Neural crest cell (in vitro differentiated cells): ENCODE measurements at places on chromosomes 4 and X. TPM values are rescaled to one million over a fixed set of nuclear protein-coding genes. Genes with fewer than 3 reads are reported as not detected.

RAB40AL gene
- 0.59 and 0.68 TPM in 2 replicates for total RNA-seq

DNA sequence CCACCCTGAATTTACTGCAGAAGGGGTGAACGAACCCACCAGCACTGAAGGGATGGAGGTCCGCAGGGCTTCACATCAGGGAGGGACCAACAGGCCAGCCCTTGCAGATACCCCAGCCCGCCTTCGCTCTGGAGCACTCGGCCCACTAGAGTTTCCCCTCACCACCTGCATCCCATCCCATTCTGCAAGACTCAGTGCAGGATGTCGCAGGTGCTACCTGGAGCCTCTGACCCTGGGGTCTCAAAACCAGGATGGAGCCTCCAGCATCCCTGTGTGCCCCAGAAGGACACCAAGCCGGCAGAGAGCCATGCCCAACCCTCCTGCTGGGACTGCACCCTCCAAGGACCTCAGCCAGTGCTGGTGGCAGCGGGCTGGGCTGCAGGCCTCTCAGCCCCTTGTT lies 57.6 kb upstream of the ADRA2C start:
- DNase-seq, result no peak

ZCCHC18 gene
- total RNA-seq, result 8.7 and 9.3 TPM in 2 replicates

IL1RAPL1 gene
- total RNA-seq, result 2.7 and 2.9 TPM in 2 replicates

DNA sequence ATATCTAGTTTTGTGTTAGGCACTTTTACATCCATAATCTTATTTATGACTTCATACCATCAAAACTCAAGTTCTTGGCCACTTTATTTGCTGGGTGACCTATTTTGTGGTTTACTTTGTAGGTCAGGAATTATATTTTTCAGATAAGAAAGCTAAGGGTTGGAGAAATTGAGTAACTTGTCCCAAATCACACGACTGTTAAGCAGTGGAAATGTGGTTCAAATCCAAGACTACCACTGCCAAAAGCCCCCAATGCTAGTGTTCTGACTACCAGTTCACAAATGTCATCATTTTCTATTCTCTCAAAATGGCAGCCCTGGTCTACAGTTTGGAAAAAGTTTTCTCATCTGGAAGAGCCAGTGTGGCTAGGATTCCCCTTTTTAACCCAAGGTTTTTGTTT lies 74.6 kb downstream of the OPHN1 start:
- DNase-seq, result no peak
